ENCODE measurements at places on chromosomes 2 and 18. TPM values are rescaled to one million over a fixed set of nuclear protein-coding genes. Genes with fewer than 3 reads are reported as not detected.
A peak's percentile ranks its signal among the peaks of the same experiment; 100 is the strongest.

Gene SOWAHC
- 12.8 TPM for total RNA-seq

Gene CFAP221
- 42.4 TPM for total RNA-seq

Gene MMADHC
- 101 TPM for total RNA-seq

Gene DNAH6
- 16.9 TPM for total RNA-seq

Gene UGT1A9
- not detected for total RNA-seq

Gene TUBB8B
- not detected for total RNA-seq

Gene PFN4
- 0.49 TPM for total RNA-seq

Gene PLGLB1
- total RNA-seq = 0.92 TPM

Gene TUBA3E
- not detected for total RNA-seq

Gene CNGA3
- 0.23 TPM for total RNA-seq

Gene STEAP3
- total RNA-seq = 4.3 TPM

Gene KCNJ13
- total RNA-seq = 1.8 TPM

Gene ST6GAL2
- total RNA-seq = 0.95 TPM

Gene NYAP2
- total RNA-seq = 1.6 TPM

GRCh38 chr2:10322973-10323372, 20.3 kb downstream of the HPCAL1 start:
- no peak for DNase-seq

DNA sequence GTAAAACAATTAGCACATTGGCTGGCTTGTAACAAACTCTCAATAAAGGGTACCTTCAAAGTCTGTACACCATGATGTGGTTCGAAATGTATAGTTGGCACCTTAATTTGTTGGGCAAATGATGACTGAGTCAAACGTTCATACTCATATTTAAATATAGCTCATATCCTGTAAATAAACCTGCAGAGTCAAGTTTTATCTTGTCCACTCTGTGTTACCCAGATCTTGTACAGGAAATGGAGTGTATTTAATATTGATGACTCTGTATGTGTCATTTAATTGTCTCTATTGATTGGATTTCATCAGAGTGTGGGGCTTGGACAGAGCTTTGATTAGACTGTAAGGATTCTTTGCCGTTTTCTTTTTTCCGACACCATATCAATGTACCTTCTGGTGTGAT, 805.6 kb upstream of the ZEB2 start:
- DNase-seq = no peak

DNA sequence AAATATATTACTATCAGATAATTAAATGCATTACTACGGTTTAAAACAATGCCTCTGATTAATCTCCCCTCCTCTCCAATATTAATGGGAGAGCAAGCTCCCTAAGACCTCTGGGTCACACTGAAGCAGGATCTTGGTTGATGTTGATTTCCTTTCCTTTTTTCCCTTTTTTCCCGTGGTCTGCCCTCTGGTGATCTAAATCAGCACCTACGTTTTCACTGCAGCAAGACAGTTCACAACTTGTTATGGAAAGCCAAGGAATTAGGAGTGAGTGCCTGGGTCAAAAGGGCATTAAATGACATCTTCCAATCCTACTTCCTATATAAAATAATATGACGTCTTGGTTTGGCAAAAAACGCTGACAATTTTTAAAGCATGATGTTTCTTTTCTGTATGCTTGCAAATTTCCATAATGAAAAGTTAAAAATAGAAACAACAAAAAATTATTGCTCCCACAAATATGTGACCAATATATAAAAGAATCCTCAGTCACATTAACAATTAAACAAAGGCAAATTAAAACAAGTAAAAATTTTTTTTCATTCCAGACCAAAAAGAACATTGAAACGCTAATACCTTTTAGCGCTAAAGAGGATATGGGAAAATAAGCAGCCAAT, 7.9 kb upstream of the CFAP36 start:
- DNase-seq = peak; percentile 29

DNA sequence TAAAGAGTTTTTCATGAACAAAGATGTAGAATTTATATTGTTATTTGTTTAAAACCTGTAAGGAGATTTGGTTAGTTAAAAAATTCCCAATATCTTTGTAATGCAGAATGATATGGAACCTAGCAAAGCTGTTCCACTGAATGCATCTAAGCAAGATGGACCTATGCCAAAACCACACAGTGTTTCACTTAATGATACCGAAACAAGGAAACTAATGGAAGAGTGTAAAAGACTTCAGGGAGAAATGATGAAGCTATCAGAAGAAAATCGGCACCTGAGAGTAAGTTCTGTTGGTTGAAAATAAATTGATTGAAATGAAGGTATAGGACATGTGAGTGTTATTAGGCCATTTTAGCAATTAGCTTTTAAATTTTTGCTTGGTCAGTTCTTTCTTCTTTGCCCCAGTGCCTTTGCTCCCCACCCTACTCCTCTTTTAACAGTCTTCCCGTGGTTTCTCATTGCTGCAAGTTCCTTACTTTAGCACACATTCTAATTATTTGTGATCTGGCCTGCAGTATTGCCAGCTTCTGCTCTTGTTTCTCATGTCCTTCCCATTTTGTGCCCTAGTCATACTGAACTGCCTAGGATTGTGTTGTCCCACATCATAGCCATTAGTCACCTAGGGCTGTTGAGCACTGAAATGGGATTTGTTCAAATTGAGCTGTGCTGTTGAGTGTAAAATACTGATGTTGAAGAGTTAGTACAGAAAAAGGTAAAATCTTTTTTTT, 36.6 kb downstream of the VAPA start:
- DNase-seq = no peak

DNA sequence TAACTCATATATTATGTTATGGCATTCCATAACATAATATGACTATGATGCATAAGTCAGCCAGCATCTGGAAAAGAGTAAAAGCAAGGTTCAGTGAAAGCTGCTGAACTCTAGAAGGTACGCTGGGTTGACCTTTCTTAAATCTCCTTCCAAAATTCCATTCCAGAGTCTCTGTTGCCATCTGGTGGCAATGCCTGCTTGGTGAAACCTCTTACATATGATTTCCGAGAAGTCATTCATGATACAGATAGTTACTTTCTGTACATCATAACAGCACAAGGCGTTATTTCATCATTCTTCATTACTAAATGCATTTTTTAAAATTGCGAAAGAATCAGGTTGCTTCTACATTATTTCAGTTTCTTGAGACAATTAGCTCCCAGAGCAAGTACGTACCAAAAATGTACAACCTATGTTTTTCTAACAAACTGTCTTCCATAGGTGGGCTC, 7.0 kb upstream of the EPG5 start:
- DNase-seq = peak; percentile 61

DNA sequence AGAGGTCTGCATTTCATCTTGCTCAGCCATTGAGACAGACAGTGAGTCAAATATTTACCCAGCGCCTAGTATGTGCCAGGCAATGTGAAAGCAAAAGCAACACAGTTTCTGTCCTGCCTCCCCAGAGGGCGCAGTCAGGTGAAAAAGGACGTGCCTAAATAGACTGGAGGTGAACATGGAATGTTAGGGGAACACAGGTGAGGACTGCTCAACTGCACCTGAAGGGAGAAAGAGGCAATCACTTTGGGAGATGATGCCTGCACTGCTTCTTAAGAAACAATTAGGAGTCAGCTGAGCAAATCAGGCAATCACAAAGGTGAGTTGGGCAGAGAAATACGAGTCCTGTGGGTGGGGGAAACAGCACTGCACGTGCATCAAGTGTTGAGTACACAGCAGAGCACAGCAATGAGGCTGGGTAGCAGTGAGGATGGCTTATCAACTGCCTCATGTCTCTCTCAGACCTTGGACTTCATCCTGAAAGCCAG, 218.3 kb upstream of the SMAD7 start:
- no peak for DNase-seq

GRCh38 chr18:23058746-23059415, 76.4 kb upstream of the CABLES1 start:
- no peak for DNase-seq

DNA sequence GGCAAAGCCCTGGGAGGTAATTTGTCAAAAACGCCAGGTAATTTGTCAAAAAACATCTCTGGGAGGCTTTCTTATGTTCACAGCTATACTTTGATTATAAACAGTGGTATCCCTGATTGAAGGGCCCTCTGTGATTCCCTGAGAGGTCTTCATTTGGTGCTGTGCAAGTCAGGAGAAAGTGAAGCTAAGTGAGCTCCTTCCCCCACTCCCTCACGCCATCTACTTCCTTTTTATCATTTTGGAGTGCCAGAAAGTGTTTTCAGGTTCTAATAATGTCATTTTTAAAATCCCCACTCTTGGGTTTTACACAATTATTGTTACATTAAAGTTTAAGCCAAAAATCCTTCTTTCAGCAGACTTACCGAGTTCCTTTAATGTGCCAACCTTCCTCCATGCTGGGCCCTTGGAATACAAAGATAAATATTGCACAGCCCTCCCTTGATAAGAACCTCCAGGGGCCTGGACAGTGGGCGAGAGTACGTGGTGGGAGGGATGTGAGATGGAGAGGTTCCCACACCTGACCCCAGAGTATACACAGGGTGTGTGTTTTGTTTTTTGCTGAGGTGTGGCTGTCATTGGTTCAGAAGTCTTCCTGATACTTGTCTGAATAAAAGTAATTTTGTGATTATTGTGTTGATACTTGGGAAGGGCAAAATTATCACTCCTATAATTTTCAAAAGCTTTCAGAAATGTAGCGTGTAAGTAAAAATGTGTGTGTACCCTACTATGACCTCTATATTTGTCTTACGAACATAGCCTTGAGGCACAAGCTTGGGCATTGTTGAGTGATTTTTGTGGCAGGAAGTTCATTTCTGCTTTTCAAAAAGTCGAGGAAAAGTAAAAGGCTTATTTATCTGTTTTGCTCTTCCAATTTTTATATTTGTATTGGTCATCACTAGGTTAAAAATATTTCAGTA, 8.2 kb downstream of the MAPRE2 start:
- no peak for DNase-seq

GRCh38 chr2:69209482-69209881, 177.5 kb downstream of the GFPT1 start:
- DNase-seq = no peak

GRCh38 chr18:50642439-50642838, 82.6 kb downstream of the MAPK4 start:
- DNase-seq = no peak

DNA sequence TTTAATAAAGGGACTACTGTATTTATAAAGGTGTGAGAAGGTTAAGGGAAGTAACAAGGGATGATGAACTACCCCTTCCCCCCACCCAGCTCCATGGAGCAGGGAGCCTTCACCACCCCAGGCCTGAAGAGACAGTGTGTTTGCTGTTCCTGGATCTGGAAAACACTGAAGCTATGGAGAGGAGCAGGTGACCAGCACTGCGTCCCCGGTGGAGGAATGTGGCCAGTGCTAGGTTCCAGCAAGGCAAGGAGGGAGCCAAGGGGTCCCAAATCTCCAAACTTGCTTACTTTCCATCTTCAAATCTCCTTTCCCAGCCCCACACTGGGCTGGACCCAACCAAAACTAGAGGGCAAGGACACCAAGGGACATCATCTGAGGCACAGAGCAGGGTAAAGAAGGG, 128.7 kb upstream of the CD302 start:
- no peak for DNase-seq

GRCh38 chr2:234951664-234952269, at the start of gene SH3BP4:
TSS of gene SH3BP4 (plus strand) at chr2:234952017. CDS start at chr2:235035003, 82,986 bp downstream.
- DNase-seq = peak; percentile 93

DNA sequence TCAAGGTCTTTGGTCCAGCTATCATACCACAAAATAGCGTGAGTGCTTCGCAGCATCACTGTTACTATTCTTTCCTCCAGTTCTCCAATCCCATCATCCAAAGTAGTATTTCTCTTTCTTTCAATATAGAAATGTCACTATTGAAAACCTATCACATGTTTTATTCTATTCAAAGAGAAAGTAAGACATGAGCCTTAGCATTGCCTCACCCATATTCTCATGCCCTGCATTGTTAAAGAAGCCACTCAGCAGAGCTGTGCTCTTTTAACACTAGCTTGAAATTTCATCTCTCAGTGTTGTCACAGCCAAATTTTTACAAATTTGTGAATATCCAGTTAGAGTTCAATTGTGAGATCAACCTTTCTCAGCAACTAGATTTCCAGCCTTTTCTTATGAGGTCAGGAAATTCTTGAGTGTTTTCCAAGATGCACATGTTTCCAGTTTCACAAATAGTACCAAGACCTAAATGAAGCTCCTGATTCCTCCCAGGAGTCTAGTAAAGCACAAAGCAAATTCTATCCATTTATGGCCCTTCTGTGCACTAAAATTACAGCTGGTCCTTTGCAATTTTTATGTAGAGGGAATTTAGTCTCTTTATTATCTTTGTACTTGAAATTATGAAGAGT, 343.7 kb downstream of the SPAG16 start:
- no peak for DNase-seq

DNA sequence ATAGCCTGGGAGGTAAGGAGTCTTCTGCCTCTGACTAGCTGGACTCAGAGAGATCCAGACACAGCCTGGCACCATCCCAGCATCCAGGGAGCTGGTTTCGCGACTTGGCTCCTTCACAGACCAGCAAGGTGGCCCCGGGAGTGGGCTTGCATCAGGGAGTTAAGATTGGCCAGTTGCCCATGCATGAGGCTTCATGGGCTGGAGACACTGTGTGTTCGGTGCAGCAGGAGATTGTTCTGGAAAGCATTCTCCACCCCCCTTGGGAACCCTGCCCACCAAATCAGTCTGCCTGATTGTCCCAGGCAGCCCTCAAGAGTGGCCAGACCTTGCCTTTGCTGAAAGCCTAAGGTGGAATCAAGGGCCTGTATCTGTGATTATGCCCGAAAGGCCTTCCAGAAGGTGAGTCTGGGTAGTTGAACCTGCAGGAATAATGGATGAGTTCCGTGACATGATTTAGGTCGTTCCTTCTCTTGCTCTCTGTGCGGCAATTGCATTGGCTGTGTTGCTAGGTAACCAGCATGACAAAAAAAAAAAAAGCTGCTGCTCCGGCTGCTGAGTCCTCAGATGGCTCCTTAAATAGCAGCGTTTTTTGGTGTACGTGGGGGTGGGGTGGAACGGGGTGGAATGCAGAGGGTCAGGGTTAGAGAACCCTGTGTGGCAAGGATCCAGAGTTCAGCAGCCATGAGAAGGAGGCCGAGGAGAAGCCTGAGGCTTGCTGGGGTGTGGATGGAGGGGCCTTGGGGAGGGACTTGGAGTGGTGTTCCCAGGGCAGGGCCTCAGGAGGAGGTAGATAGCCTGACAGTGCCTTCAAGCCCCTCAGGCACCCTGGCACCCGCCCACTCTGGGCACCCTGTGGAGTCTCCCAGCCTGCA, 93.0 kb upstream of the MCFD2 start:
- peak; percentile 85 for DNase-seq

DNA sequence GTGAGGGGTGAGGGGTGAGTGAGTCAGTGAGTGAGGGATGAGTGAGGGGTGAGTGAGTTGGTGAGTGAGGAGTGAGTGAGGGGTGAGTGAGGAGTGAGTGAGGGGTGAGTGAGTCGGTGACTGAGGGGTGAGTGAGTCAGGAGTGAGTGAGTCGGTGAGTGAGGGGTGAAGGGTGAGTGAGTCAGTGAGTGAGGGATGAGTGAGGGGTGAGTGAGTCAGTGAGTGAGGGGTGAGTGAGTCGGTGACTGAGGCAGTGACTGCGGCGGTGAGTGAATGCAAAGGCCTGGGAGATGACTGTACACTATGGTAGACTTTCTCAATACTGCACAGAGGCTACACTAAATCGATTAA, 16.6 kb downstream of the THAP4 start:
- DNase-seq = no peak

GRCh38 chr2:105739944-105740530, 4.7 kb upstream of the NCK2 start:
- no peak for DNase-seq
